Endothelial cell of umbilical vein (primary cell): ENCODE measurements at places on chromosomes 11 and 22. TPM values are rescaled to one million over a fixed set of nuclear protein-coding genes. Genes with fewer than 3 reads are reported as not detected.

The CWF19L2 gene
- total RNA-seq = 11.8 and 12.0 TPM in 2 replicates

The FJX1 gene
- total RNA-seq = 23.7 and 26.6 TPM in 2 replicates

The BLID gene
- 2.4 and 3.5 TPM in 2 replicates for total RNA-seq

The CRYBB3 gene
- total RNA-seq = 1.2 and 1.7 TPM in 2 replicates

The RHOD gene
- total RNA-seq = 10.5 and 10.6 TPM in 2 replicates

The SHISAL1 gene
- 0.07 and 0.09 TPM in 2 replicates for total RNA-seq

The HDHD5 gene
- total RNA-seq = 28.1 and 29.1 TPM in 2 replicates

DNA sequence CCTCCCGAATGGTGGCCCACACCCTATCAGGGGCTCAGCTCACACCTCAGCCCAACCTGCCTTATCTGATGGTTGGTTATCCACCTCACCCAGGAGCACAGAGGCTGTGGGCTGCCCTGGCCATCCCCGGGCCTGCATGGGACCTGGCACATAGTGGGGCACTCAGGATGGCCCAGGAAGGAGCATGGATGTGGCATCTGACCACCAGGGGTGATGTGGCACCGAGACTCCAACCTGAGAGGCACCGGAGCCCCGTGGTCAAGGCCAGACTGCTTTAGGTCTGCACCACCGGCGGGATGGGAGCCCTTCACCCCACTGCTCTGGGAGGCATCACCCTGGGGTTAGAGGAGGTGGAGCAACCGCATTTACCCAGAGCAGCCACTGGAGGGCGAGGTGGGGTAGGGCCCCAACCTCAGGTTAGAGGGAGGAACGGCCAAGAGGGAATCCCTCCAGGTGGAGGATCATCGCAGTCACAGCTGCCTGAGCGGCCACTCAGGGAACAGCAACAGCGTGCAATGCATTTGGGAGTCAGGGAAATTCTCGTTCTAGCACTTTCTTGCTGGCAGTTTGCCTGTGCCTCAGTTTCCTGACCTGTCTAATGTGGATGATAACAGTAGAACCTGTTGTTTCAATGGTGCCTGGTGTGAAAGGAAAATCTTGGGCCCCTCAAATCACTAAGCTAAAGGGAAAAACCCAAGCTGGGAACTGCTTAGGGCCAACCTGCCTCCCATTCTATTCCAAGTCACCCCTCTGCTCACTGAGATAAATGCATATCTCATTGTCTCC, 52.9 kb upstream of the CARS1 start:
- DNase-seq = peak; percentile 28

GRCh38 chr11:35662649-35663407, at the start of gene TRIM44:
TSS of gene TRIM44 (plus strand) at chr11:35662775. CDS start at chr11:35663112, 337 bp downstream.
- peak; percentile 82 for DNase-seq

- DNase-seq = no peak
Observed at GRCh38 chr11:6458352-6459098, 15.2 kb downstream of the TRIM3 start.

- DNase-seq = no peak
Observed at GRCh38 chr11:32432565-32432964, 2.8 kb downstream of the WT1 start.

GRCh38 chr11:10893714-10894151, 35.9 kb upstream of the ZBED5 start:
- no peak for DNase-seq

DNA sequence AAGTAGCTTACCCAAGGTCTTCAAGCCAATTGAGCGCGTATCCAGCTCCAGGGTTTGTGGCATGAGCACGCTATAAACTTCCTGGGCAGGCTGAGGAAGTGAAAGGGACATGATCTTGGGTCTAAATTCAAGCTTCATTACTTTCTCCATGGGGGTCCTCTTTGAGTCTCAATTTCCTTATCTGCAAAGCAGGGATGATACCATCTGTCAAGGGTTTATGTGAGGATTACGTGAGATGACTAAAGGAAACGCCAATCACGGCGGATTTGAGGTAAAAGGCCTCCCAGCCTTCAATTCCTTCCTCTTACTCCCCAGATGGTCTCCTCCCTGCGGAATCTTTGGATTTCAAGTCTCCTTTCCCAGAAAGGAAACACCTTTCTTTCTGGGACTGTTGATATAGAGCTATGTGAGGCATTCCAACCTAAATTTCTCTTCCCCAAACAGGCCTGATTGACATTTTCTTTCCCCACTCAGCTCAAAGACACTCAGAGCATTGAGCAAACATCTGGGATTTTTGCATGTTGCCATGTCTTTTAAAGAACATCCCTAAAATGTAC, 474.4 kb downstream of the INSC start:
- no peak for DNase-seq

DNA sequence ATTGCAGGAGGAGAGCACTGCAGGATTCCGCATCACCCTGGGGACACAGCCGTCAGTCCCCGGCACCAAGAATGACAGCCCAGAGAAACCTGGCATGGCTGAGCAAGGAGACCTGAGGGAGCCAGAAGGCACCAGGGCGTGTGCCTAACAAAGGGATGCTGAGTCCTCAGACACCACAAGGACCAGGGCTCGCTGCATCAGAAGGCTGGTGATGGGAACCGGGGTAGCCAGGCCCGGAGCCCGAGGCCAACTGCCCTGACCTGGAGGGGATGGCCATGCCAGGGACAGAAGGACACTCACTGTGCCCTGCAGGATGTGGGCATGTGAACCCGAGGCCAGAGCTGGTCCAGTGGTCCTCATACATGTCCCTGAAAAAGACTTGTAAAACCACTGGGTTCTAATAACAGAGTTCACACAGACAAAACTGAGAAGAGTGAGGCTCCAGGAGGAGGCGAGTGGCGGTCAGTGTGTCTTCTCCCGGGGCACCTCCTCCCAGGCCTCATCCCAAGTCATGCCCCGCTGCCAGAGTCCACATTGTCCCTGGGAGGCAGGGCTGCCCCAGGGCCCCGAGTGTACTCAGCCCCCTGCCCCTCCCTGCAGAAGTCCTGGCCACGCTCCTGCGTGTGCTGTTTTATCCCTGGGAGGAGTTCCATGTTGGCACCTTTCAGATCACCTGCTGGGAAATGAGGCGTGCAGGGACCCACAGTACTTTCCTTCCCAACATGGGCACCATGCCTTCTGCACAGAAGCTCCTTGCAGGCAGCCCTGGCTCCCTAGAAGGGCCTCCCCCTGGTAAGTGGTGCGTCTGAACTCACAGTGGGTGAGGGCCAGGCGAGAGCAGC, 42.5 kb downstream of the TBX1 start:
- DNase-seq = no peak

- DNase-seq = no peak
Observed at GRCh38 chr11:46984987-46985386, 48.4 kb downstream of the CSTPP1 start.

DNA sequence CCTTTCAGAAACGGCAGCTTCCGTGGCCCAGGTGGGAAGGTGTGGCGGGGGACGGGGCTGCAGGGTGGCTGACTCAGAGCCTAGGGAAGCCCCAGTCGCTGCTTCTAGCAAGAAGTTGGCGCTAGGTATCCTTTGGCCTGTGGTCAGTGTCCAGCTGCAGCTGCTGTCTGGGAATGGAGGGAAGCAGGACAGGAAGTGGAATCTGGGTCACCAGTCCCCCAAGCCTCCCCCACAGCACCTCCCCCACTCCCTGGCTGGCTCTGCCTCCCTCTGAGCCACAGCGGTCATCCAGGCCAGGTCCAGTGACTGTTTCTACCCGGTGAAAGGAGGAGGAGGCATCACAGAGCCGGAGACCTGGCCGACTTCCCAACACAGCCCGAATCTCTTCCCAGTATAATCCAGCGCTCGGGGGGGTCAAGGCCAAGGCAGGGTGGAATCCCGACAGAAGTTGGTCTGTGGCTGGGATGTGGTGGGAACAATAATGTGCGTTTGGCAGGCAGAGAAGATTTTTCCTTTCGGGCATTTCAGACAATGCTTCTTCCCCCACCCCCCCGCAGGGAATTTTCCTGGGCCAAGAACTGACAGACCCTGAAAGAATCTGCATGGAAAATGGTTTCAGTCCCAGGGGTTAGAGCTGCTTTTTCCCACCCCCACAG, 45.1 kb downstream of the C11orf96 start:
- peak; percentile 47 for DNase-seq

DNA sequence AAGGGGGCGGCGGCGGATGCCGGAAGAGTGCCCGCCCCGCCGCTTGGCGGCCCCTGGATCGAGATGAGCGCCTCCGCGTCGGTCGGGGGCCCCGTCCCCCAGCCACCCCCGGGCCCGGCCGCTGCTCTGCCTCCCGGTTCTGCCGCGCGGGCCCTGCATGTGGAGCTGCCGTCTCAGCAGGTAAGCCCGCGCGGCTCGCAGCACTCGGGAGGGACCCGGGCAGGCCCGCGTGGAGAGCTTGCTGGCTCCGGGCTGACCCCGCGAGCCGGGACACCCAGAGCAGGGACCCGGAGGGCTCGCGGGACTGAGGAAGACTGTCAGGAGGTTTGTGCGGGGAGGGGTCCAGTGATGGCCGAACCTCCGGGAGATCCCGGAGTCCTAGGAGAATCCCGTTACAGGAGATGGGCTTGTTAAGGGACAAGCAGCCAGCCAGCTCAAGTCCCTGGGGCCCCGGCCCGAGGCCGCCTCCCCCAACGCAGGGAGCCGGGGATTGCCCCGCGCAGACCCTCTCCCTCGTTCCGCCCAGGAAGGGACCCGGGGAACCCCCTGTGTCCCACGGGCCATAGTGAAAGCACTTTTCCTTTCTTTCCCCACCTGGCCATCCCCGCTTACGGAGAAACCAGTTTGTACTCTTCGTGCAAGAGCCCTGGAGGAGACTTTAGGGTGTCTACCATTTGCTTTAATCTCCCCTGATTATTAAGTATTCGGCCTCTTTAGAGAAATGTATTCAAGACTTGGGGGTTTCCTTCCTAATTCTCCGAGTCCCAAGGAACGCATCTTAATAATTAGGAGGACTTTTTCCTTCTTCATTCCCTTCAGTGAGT, 547 bp downstream of the UVRAG start:
- DNase-seq = peak; percentile 52

- DNase-seq = no peak
Observed at GRCh38 chr11:12854829-12855228, 154.3 kb upstream of the RASSF10 start.

DNA sequence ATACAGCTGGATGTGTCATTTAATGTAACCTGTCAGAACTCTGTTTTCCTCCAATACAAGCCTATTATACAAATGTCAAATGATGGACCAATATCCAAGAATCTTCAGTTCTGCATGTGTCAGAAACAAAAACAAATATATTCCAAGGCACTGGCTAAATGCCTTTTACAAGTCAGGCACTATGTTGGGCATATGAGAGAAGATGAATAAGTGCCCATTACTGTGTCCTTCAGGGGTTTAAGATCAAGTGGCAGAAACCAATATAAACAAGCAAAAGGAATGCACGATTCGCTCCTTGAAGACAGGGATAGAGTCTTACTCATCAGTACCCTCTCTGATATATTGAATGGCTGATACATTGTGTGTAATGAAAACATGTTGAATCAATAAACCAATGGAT, 254.4 kb downstream of the TTC28 start:
- DNase-seq = no peak

DNA sequence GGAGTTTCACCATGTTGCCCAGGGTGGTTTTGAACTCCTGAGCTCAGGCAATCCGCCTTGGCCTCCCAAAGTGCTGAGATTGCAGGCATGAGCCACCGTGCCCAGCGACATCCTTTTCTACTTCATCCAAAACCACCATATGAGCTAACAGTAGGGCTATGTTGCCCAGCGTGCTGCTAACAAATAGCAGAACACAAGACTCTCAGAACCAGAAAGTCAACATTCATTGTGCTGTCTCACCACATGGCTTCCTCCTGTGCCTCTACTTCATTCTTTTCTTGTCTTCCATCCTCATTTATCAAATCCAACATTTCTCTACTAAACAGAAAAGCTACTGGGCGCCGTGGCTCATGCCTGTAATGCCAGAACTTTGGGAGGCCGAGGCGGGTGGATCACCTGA, 12.0 kb upstream of the DENND5A start:
- DNase-seq = no peak

GRCh38 chr22:46584081-46584921, 35.9 kb upstream of the GRAMD4 start:
- no peak for DNase-seq

GRCh38 chr11:32448232-32448631, 12.9 kb upstream of the WT1 start:
- no peak for DNase-seq

GRCh38 chr22:36405221-36405661, 17.5 kb upstream of the MYH9 start:
- no peak for DNase-seq

DNA sequence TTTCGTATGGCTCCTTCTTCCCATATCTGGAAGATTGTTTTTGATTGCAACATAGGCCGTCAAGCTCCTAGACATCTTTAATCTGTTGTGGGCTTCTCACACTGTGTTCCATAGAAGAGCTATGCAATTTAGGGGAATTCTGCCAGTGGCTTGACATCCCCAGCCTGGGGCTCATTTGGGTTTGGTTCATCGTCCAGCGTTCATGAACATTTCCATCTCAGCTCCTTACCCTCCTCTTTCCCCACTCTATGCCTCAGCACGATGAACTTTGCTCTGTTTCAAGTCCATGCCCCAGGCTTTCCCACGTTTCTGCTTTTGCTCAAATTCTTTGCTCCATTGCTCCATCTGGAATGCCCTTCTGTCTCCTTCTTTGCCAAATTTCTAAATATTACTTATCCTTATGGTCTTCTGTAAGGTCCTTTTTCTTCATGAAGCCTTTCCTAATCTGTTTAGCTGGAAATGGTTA, 26.1 kb upstream of the CLMP start:
- no peak for DNase-seq

DNA sequence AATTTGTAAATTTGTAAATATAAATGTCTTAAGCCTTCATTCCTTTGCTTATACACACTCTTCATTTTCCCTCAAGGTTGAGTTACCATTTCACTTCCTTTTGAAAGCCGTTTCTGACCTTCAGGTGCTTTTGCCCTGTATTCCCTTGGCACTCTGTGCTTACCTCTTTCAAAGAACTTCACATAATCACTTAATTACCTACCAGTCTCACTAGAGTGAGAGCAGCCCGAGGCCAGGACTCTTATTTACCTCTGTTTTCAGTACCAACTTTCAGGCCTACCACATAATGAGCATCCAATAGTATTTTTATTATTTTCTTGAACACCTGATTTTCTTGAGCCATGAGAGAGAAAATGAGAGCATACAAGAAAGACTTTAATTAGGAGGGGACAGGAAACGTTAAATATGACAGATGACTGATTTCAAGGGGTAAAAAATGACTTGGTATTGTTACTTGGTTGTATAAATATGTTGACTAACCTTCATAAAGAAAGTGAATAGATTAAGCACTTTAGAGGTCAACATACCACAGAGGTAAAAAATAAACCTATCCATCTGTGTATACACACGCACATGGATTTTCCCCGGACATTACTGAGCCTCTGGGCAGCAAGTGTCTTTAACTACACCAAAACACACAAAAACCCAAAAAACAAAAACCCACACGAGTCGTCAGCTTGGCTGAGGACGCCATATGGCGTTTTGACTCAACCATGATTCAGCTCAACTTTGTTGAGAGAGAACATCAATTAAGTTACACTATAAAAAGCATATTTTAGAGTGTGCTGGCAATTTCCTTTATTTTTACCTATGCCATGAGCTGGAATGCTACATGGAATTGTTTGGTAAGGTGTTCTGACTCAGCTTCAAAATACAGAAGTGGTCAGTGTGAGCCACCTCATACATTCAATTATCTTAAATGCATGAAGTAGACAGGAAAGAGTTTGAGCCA, 7.6 kb downstream of the ATXN10 start:
- DNase-seq = no peak

- DNase-seq = no peak
Observed at GRCh38 chr11:10197091-10197490, 96.9 kb downstream of the SBF2 start.
